ENCODE measurements at places on chromosomes 7 and 10.

- no peak overlapping the region for H3K4me3 ChIP-seq
- H3K36me3 ChIP-seq: no peaks in the 10 kb centered on the region
- no peak for DNase-seq
- H3K27ac ChIP-seq: peak overlapping the region; percentile 79
- peaks cover 35% of the 10 kb centered on the region for H3K4me1 ChIP-seq
Measured at GRCh38 chr10:110425684-110426293, 71.9 kb upstream of the DUSP5 start.

DNA sequence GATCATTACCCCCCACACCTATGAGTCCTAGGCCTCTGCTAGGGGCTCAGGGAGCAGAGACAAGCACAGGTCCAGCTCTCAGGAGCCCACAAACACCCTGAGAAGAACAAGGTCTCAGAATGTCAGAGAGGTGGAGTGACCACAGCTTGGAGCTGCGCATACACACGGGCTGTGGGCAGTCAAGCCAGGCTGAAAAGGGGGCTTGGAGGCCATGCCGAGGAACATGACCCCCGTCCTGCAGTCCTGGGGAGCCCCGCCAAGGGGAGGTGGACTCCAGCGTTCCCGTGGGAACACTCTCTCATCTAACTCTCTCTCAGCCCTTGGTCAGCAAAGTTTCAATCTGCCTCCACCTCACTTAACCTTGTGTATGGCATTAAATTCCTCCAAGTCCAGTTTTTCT lies 7.8 kb upstream of the MMP21 start:
- H3K36me3 ChIP-seq: peaks cover 16% of the 10 kb centered on the region
- no peak for DNase-seq
- H3K4me1 ChIP-seq: no peaks in the 10 kb centered on the region
- H3K4me3 ChIP-seq: no peak overlapping the region

GRCh38 chr7:157951300-157952049 lies 614.7 kb downstream of the DNAJB6 start:
- H3K4me3 ChIP-seq: no peak overlapping the region
- no peaks in the 10 kb centered on the region for H3K4me1 ChIP-seq
- no peak for DNase-seq
- peaks cover 56% of the 10 kb centered on the region for H3K27me3 ChIP-seq
- H3K36me3 ChIP-seq: no peaks in the 10 kb centered on the region
- no peak overlapping the region for H3K27ac ChIP-seq

GRCh38 chr10:74282848-74283210 lies 131.8 kb downstream of the ADK start:
- H3K36me3 ChIP-seq: no peaks in the 10 kb centered on the region
- DNase-seq: no peak
- H3K27me3 ChIP-seq: no peaks in the 10 kb centered on the region

DNA sequence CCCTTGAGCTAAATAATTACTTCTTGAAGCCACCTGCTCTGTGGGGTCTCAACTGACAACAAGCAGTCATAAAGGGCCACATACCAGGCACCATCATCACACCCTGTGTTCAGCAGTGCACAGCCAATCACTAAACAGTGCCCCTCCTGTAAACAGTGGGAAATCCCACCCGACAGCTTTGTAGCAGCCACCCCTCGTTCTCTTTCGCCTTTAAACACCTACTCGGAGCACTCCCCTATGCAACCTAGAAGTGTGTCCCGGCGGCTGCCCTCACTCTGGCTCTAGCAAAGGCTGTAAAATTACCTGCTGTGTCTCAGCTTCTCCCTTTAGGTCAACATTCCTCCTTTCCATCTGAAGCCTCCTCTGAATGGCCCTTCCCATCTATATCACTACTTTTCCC lies 111.9 kb downstream of the TCERG1L start:
- no peak overlapping the region for H3K27ac ChIP-seq
- H3K4me1 ChIP-seq: no peaks in the 10 kb centered on the region
- H3K4me3 ChIP-seq: no peak overlapping the region
- peaks cover 76% of the 10 kb centered on the region for H3K27me3 ChIP-seq
- H3K36me3 ChIP-seq: no peaks in the 10 kb centered on the region
- DNase-seq: no peak

GRCh38 chr10:14500172-14500765 lies 169.5 kb upstream of the FRMD4A start:
- H3K27ac ChIP-seq: no peak overlapping the region
- no peak overlapping the region for H3K4me3 ChIP-seq
- DNase-seq: no peak
- peaks cover 5% of the 10 kb centered on the region for H3K4me1 ChIP-seq

DNA sequence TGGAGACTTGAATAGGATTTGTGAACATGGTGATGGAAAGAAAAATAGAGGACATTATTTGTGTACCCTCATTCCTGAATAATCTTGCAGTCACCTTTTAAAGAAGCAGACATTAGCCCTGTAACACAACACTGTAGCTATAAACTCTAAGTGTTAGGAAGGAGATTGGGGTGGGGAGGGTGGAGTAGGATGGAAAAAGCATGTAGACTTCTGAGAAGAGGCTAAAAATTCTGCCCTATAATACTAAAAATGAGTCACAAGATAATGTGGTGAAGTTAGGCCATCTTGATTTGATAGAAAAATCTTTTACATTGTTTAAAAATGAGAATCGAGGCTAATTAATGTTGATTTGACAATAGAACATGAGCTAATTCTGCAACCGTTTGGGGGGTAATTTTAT lies 128.8 kb downstream of the LCOR start:
- no peak overlapping the region for H3K4me3 ChIP-seq
- H3K27ac ChIP-seq: no peak overlapping the region
- no peak for DNase-seq
- peaks cover 9% of the 10 kb centered on the region for H3K36me3 ChIP-seq
- H3K27me3 ChIP-seq: no peaks in the 10 kb centered on the region

DNA sequence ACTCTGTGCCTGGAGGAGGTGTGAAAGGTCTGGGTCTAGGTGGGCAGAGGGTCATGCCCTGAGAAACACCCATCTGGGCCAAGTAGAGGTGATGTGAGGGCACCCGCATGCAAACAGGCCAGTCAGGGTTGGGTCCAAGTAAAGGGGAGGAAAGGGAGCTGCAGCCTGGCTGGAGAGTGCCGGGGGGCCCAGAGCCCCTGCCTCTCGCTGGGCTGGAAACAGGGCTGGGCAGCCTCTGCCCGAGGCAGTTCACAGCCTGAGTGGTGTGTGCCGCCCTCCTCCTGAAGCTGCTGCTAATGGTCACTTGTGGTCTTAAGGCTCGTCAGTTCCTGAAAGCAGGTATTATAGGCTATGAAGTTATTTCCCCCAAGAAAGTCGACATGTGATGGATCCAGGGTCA lies 7.3 kb downstream of the CYP2E1 start:
- no peak overlapping the region for H3K4me3 ChIP-seq
- H3K27me3 ChIP-seq: peaks cover 54% of the 10 kb centered on the region
- H3K36me3 ChIP-seq: no peaks in the 10 kb centered on the region
- no peak overlapping the region for H3K27ac ChIP-seq
- peaks cover 7% of the 10 kb centered on the region for H3K4me1 ChIP-seq
- DNase-seq: no peak

GRCh38 chr10:132631338-132631735 lies 93.8 kb downstream of the INPP5A start:
- peaks cover 95% of the 10 kb centered on the region for H3K4me1 ChIP-seq
- H3K27ac ChIP-seq: peak overlapping the region; percentile 94
- peak overlapping the region; percentile 44 for H3K4me3 ChIP-seq
- no peaks in the 10 kb centered on the region for H3K27me3 ChIP-seq
- peak; percentile 79 for DNase-seq

DNA sequence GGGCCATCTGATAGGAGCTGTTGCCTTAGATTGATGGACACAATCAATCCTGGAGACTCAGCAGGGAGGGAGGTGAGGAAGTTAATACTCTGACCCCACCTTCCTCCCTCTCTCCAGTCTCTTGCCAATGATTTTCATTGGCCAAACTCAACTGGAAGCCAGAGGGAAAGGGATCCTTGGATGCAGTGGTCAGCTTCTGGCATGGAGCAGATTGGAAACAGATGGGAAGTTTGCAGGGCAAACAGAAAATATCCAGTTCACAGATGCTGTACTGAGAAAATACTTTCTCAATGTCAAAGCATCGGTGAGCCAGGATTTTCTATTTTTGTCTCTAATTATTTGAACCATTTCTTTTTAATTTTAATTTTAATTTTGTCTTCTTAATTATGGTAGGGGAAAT lies 170.8 kb downstream of the BBS9 start:
- no peaks in the 10 kb centered on the region for H3K27me3 ChIP-seq
- peaks cover 13% of the 10 kb centered on the region for H3K36me3 ChIP-seq
- no peak overlapping the region for H3K27ac ChIP-seq
- no peaks in the 10 kb centered on the region for H3K4me1 ChIP-seq
- no peak for DNase-seq

DNA sequence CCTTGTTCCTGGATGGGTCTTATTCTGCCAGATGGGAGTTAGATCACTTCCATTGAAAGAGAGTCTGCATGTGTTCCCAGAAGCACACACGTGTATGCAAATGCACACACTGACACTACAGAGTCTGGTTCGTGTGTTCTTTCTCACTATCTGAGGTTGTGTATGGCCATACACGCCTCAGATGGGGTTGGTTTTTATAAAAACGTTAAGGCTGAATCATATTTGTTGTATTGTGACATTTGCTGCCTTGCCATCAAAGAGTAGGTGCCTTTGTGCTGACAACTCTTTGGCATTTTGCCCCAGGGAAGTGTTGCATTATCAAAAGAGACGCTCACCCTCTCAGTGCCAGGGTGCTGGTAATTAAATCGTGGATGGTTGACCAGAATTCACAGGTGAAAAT lies 37.7 kb upstream of the HDAC9 start:
- H3K27me3 ChIP-seq: no peaks in the 10 kb centered on the region
- no peak overlapping the region for H3K4me3 ChIP-seq
- H3K4me1 ChIP-seq: peaks cover 17% of the 10 kb centered on the region
- no peaks in the 10 kb centered on the region for H3K36me3 ChIP-seq

DNA sequence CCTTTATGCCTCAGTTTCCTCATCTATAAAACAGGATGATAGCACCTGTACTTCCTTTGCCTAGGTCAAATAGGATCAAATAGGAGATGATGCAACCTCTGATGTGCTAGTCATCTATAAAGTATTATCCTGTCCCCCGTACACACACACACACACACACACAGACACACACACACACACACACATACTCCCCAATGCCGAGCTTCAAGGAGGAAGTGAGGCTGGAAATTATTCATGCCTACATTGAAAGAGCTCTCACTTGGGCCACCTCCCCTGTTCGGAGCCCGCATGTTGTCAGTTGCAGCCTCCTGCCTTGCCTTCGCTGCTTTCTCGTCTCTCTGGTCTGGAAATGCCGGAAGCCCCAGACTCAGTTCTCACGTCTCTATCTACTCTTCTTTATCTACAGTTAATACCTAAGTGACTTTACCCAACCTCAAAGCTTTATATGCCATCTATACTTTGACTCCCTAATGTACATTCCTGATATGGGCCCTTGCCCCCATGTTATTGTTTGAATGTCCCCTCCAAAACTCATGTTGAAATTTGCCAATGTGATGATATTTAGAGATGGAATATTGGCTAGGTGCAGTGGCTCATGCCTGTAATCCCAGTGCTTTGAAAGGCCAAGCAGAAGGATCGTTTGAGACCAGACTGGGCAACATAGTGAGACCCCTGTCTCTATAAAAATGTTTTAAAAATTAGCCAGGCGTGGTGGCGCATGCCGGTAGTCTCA lies 6.9 kb upstream of the UBE2H start:
- DNase-seq: no peak
- H3K36me3 ChIP-seq: no peaks in the 10 kb centered on the region
- no peaks in the 10 kb centered on the region for H3K27me3 ChIP-seq

GRCh38 chr10:117578999-117579590 lies 36.5 kb downstream of the EMX2 start:
- H3K27ac ChIP-seq: no peak overlapping the region
- DNase-seq: no peak
- no peaks in the 10 kb centered on the region for H3K36me3 ChIP-seq
- H3K4me3 ChIP-seq: no peak overlapping the region
- no peaks in the 10 kb centered on the region for H3K4me1 ChIP-seq
- peaks cover 69% of the 10 kb centered on the region for H3K27me3 ChIP-seq

- H3K4me3 ChIP-seq: peak overlapping the region; percentile 4
- no peak for DNase-seq
- peak overlapping the region; percentile 65 for H3K27ac ChIP-seq
- no peaks in the 10 kb centered on the region for H3K27me3 ChIP-seq
- peaks cover 72% of the 10 kb centered on the region for H3K4me1 ChIP-seq
- peaks cover 19% of the 10 kb centered on the region for H3K36me3 ChIP-seq
Measured at GRCh38 chr10:113893570-113893969, 39.1 kb downstream of the NHLRC2 start.
